SW480 (cell line): ENCODE measurements at places on chromosomes 4 and X.

- DNase-seq = no peak
These were observed 49.4 kb upstream of the HGFAC start for GRCh38 chr4:3392321-3392720.

GRCh38 chr4:154616731-154617130 lies 4.3 kb upstream of the FGG start:
- DNase-seq = no peak

DNA sequence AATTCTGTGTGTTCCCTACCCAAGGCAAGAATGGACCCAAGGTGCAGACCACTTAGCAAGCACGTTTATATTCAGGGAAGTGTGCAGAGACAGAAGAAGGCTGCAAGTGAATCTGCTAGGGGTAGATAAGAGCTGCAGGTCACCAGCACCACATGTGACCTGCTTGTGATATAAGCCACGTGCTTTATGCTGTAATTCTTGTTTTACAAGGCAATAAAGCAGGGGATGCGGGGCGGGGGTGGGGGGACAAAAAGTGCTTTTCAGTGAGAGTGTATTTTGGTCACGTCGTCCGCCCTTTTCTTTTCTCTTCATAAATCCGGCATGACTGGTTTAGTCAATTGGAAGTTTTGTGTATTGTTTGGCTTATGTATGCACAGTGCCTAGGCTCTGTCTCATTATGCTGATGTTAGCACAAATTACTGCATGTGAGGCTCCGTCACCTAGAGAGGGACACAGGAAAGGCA lies 192.7 kb downstream of the RBMX2 start:
- DNase-seq = no peak

GRCh38 chr4:1050486-1051213 lies 39.2 kb downstream of the FGFRL1 start:
- DNase-seq = no peak

DNA sequence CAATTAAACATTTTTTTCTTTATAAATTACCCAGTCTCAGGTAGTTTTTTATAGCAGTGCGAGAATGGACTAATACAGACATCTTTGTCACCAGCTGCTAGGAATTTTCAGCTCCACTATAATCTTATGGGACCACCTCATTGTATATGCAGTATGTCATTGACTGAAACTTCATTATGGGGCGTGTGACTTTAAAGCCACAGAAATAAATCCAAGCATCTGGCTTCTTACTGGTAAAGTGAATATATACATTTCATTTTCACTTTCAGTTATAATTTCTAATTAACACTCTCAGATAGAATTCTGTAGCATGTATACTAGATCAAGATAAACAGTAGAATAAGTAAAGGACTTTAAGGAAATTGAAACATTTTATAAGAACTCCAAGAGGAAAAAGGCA lies 21.9 kb downstream of the IL15 start:
- DNase-seq = no peak

- no peak for DNase-seq
These were observed 5.9 kb upstream of the GK2 start for GRCh38 chr4:79413886-79414285.

DNA sequence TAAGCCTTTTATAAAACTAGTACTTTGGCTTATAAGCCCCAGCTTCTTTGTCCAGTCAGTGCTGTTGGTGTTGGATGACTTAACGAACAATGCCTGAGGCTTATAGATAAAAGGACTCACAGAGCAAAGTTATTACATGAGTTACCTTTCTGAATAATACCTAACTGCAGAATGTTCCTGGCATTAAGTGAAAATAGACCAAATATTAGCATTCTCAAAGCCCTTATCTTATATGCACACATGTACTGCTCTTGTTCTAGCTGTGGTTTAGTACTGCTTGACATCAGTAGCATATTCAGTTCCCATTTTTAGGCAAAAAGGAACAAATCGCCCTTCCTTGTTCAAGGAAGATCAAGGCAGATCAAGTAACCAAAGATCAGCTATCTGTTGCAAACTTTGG lies 131.6 kb downstream of the ZNF330 start:
- no peak for DNase-seq

- DNase-seq = no peak
These were observed 216.4 kb downstream of the PALLD start for GRCh38 chr4:168713253-168713652.

DNA sequence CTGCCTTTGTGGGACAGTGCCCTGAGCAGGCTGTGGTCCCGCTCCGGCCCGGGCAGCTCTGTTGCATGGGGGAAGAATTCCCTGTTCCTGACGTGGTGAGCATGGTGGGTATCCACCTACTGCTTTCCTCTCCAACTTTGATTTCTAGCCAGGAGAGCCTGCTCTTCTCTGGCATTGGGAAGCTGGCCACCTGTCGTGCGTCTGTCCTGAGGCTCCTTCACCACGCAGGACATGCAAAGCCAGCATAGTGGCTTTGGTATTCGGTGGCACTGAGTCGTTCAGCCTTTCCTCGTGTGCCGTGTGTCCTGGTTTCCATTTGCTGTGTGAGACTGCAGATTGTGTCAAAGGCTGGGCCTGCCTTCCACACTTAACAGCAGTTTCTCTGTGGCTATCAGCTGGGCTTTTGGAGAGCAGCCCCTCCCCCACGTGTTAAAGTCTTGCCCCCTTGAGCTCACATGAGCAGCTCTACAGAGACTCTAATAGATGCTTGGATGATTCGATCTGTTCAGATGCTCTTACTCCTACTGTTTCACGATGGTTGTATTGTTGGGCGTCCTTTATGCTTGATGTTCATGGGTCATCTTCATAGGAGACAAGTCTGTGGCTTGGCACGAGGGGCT lies 46.3 kb upstream of the CLCN4 start:
- no peak for DNase-seq

DNA sequence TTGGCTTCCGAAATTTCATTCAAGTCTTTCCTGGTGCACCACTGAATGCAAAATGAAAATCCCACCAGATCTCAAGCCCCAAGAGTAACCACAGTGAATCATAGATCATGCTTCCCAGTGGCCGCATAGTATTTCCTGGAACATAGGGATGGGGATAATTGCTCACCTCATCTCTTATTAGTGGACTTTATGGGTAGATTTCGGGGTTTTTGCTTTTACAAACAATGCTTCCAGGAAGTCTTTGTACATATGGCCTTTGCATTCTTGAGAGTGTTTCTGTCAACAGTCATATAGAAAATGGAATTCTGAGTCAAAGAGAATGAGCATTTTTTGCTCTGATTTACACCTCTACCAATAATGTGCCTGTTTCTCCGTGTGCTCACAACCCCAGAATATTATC lies 53.4 kb downstream of the PPEF2 start:
- no peak for DNase-seq

DNA sequence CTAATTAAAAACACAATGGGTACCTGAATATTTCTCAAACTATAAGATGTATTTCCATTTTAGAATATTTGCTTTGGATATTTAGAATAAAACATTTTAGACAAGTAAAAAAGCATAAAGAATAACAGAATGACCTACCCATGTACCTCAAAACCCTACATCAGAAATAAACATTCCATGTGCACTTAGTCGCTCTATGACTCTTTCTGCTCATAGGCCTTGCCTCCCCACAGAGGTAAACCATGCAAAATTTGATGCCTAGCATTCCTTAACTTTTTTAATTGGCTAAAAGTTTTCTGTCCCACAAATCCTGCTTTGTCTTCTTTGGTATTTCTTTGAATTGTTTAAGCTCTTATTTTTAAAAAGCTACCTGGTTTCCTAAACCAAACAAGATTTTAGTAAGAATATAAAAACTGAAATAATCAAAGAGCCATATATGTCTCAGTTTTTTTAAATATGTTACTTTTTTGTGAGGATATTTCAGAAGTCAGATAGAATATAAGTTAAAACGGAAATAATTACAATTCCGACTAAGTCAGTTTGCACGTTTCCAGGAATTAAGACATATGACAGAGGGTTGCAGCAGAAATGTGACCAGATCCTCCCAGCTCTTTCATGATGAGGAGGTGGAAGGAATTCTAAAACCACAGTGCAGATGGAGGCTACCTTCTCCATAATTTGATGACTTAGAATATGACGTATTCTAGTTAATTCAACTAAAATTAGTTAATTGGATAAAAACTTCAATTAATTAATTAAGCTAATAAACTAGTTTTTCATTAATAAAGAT lies 102.5 kb downstream of the FIP1L1 start:
- DNase-seq = no peak

- DNase-seq = no peak
These were observed 607.5 kb downstream of the PACRGL start for GRCh38 chr4:21307709-21308108.

GRCh38 chrX:149531599-149531998 lies 9.2 kb upstream of the EOLA1 start:
- no peak for DNase-seq

GRCh38 chr4:127852661-127853060 lies 28.0 kb upstream of the PLK4 start:
- DNase-seq = no peak

GRCh38 chrX:112874614-112875013 lies 34.0 kb upstream of the AMOT start:
- DNase-seq = no peak

DNA sequence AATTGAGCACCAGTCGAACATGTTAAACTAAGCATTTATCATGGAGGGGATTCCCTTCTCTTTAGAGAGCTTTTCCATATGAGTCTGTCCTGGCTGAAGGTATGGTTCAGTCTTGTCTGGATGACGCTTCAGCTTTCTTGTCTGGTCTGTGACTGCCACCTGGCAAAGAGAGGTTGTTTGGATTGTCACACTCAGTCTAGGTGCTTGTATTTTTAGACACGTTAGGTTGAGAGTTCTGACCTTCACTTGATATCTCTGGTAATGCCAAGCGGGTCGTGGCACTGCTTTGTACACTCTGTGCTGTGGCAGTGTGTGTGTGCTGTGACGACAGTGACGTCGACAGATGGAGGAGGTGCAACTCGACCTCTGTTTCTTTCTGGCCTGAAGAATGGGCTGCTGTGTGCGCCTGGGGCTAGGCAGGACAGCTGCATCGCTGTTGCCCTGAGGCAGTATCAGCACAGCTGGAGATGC lies 12.6 kb downstream of the NOCT start:
- no peak for DNase-seq

DNA sequence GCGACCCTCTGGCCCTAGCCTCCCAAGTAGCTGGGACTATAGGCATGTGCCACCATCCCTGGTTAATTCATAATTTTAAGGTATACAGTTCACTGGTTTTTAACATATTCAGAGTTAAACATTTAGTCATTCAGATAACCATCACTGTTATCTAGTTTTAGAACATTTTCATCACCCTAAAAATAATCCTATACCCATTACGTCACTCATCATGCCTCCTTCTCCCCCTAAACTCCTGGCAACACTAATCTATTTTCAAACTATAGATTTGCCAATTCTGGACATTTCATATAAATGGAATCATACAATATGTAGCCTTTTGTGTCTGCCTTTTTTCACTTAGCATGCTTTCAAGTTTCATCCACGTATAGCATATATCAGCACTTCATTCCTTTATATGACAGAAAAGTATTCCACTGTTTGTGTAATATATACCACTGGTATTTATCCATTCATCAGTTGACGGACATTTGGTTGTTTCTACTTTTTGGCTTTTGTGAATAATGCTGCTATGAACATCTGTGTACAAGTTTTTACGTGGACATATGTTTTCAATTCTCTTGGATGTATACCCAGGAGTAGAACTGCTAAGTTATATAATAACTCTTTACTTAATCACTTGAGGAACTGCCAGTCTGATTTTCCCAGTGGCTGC lies 32.0 kb upstream of the RPS3A start:
- no peak for DNase-seq

DNA sequence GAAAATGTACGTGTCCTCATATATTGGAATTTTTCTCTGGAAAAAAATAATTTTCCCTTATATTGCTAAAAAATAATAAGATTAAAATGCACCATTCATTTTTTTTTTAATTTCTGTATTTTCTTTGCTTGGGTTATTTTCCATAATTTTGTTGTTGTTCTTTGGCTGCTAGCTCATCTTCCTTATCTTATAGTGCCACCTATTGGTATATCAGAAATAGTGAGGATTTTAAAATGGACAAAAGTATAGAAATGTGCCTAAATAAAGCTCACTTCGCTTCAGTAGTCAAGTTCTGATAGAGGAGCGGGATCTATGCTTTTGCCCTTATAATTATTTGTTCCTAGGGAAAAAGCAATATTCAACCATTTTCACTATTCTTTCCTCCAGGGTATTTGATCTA lies 134.8 kb downstream of the NAP1L3 start:
- peak; percentile 1 for DNase-seq

- DNase-seq = no peak
These were observed 206.9 kb upstream of the INTU start for GRCh38 chr4:127425851-127426250.

GRCh38 chrX:130887376-130887775 lies 15.6 kb downstream of the ENOX2 start:
- DNase-seq = no peak

DNA sequence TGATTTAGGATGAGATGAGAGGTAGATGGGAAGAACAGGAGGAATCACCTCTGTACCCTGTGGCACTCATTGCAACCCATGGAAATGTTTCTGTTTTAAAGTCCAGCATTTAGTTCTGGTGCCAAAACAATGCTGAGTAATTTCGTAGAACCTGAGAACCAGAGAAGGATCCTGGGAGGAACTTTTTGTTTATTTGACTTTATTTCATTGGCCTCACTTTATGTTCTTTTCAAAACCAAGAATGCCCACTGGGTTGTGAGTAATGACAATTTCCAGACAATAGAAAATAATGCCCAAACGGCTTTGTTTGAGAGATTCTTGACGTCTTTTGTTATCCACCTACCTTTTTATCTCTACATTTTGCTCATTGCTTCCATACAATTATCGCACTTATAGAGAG lies 111.3 kb downstream of the SHROOM3 start:
- DNase-seq = no peak

DNA sequence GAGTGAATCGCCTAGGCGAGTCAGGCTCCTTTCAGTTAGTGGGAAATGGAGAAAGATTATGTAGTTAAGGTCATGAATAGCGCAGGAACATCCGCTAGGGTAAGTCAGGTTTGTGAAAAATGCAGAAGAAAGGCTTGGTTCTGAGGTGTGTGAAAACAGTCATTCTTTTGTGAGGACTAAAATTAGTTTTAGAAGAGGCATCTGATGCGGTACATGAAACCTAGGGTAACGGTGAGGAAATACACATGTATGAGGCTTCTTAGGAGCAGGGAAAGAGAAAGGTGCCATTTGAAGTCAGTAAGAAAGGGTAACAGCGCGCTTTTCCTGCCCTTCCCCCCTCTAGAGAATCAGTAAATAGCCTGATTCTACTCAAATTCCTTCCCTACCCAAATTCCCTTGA lies 570 bp upstream of the RNF128 start:
- DNase-seq = peak; percentile 21

DNA sequence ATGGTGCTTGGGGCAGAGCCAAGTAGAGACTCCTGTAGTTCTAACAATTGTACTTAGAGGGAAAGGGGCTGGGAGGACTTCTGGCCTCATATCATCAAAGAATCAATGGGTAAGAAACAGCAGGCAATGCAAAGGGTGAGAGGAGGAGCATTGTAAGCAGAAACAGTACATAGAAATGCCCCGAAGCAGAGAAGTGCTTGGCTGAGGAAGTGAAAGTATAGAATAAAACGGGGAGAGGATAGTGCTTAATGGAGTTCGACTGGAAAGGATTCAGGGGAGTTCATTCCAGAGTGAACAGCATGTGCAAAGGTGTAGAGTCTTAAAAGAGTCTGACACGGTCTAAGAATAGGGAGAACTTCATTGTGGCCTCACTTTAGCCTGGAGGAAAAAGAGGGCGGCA lies 103.0 kb downstream of the SYNPO2 start:
- DNase-seq = no peak

- DNase-seq = no peak
These were observed 38.6 kb upstream of the NEIL3 start for GRCh38 chr4:177271091-177271490.
